ENCODE measurements at places on chromosomes 2 and 18. TPM values are rescaled to one million over a fixed set of nuclear protein-coding genes. Genes with fewer than 3 reads are reported as not detected.

Gene XIRP2
- total RNA-seq: not detected

Gene PLEK
- total RNA-seq: 0.40 TPM

Gene CEBPZ
- total RNA-seq: 56.9 TPM

Gene WDR54
- 80.7 TPM for total RNA-seq

Gene CRACDL
- 0.19 TPM for total RNA-seq

Gene LYPD6
- total RNA-seq: not detected

Gene OR6B2
- not detected for total RNA-seq

Gene SCRN3
- total RNA-seq: 16.9 TPM

Gene TWIST2
- total RNA-seq: not detected

Gene ADGRF3
- 6.5 TPM for total RNA-seq

Gene CD8B2
- total RNA-seq: not detected

Gene SCN3A
- not detected for total RNA-seq

Gene C2orf81
- 3.0 TPM for total RNA-seq

Gene DSG4
- total RNA-seq: not detected

Gene ZC3H8
- total RNA-seq: 18.0 TPM

Gene SERPINB2
- total RNA-seq: not detected

Gene DAW1
- total RNA-seq: not detected

Gene RAB27B
- 5.2 TPM for total RNA-seq

Gene RAB6C
- total RNA-seq: not detected

Gene RGPD3
- total RNA-seq: not detected

Gene COL6A3
- 0.92 TPM for total RNA-seq

Gene PRR30
- total RNA-seq: not detected

Gene TMEM182
- total RNA-seq: 2.5 TPM

Gene HOXD3
- not detected for total RNA-seq

Gene ANKRD62
- total RNA-seq: not detected

Gene ELP2
- total RNA-seq: 72.8 TPM

Gene RAB1A
- 56.0 TPM for total RNA-seq

Gene RFX8
- total RNA-seq: 2.8 TPM

Gene CTAGE1
- not detected for total RNA-seq

Gene NPHP1
- 0.27 TPM for total RNA-seq

Gene INO80B
- 32.1 TPM for total RNA-seq

Gene FABP1
- not detected for total RNA-seq

Gene OTX1
- total RNA-seq: not detected
